ENCODE measurements at places on chromosomes 6 and 20. TPM values are rescaled to one million over a fixed set of nuclear protein-coding genes. Genes with fewer than 3 reads are reported as not detected.

Gene PRSS16
- 0.88 TPM for total RNA-seq

Gene DNPH1
- 27.9 TPM for total RNA-seq

Gene RAET1L
- not detected for total RNA-seq

Gene FNDC1
- 28.1 TPM for total RNA-seq

Gene OOEP
- not detected for total RNA-seq

Gene OXT
- total RNA-seq: not detected

Gene PERP
- 18.4 TPM for total RNA-seq

Gene SMLR1
- not detected for total RNA-seq

Gene MPC1
- total RNA-seq: 44.0 TPM

DNA sequence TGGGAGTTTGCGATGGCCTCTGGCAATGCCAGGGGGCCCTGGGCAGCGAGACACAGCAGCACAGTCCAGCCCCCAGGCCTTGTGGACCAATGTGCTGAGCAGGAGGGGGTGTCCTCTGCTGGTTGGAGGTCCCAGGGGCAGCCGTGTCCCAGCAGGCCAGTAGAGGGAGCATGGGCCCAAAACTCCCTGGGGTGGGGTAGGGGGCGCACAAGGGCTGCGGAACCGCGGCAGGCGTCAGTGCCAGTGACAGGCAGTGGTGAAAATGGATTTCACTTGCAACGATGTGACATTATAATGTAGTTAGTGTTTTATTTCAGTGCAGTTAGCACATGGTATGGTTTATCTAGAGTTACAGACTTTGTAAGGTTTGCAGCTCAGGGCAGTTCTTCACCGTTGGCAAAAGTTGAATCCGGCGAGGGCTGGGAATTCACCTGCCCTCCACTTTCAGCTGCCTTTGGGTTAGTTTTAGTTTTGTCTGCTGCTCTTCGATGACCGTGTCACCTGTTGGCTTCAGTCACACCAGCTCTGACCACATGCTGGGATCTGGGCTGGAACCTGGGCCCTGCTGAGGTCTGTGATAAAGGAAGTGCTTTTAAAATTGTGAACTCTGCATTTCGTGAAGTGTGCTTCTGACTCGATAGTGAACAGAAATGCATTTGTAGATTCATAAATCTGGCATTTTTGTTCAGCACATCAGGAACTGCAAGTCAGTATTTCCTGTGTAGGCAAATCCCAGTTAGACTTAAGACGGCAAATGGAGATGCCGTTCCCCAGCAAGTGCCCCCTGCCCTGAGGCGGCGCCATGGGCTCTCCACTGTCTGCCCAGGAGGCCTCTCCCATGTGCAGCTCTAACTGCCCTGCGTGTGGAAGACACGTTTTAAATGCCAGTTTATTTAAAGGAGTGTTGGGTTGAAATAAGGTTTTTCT, 46.8 kb downstream of the PYGB start:
- no peaks in the 10 kb centered on the region for H3K27me3 ChIP-seq
- H3K4me1 ChIP-seq: no peaks in the 10 kb centered on the region
- no peak overlapping the region for H3K4me3 ChIP-seq
- peak; percentile 54 for DNase-seq
- H3K36me3 ChIP-seq: no peaks in the 10 kb centered on the region

DNA sequence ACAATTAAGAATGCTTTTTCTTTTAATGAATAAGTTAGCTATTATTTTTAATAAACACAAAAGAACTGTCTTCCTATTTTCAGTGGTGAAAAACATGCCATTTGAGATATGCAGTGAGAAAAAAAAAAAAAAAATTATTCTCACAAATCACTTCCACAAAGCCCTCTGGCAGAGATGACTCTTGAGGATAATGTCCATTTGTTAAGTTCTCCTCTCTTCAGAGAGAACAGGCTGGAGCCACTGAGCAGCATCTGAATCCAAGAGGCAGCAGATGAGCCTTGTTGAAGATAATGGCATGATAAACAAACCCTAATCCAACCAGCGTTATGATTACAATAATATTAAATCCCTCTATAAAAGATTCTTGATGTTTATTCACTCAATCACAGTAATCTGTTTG, 105.0 kb downstream of the PTPRK start:
- H3K4me3 ChIP-seq: no peak overlapping the region
- DNase-seq: no peak
- H3K27ac ChIP-seq: no peak overlapping the region
- no peaks in the 10 kb centered on the region for H3K27me3 ChIP-seq
- H3K36me3 ChIP-seq: no peaks in the 10 kb centered on the region
- no peaks in the 10 kb centered on the region for H3K4me1 ChIP-seq

- no peaks in the 10 kb centered on the region for H3K36me3 ChIP-seq
- no peak overlapping the region for H3K27ac ChIP-seq
- no peak for DNase-seq
Observed at GRCh38 chr6:151661928-151662327, 145.6 kb upstream of the ESR1 start.

DNA sequence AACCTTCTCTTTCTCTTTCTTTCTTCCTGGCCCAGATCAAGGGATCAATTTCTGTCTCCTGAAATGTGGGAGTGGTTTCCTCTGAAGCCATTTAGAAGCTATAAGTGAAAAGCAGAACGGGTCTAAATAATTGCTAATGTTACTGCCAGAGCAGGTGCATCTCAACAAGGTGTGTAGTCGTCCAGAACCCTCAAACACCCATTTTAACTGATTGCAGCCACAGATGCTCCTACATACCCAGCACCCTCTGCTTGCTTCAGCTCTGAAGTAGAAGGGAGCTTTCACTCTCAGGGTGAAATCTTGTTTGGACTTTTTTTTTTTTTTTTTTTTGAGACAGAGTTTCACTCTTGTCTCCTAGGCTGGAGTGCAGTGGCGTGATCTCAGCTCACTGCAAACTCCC, 592.1 kb upstream of the ARID1B start:
- no peaks in the 10 kb centered on the region for H3K4me1 ChIP-seq
- H3K4me3 ChIP-seq: no peak overlapping the region
- H3K27ac ChIP-seq: no peak overlapping the region
- no peaks in the 10 kb centered on the region for H3K27me3 ChIP-seq

DNA sequence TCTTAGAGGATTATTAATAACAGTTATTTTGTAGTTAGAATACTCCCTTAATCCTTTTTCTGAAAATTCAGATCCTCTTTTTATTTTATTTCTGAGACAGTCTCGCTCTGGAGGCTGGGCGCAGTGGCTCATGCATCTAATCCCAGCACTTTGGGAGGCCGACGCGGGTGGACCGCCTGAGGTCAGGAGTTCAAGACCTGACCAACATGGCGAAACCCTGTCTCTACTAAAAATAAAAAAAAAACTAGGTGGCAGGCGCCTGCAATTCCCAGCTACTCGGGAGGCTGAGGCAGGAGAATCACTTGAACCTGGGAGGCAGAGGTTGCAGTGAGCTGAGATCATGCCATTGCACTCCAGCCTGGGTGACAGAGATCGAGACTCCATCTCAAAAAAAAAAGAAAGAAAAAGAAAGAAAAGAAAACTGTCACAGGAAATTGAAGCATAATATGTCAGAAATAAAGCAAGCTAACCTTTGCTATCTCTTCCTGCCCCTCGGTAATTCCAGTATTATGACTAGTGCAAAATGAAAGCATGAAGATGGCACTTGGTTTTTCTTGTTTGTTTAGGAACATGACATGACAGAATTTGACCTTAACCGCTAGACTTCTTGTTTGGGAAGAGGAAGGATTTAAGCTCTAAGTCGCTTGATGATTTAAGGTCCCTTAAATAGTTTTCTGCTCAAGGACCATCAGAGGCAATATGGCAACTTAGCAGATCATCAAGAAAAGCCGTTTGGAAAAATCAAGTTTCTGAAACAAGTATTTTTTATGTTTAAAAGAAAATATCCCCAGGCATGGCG, 1.8 kb upstream of the RBM39 start:
- H3K27ac ChIP-seq: peak overlapping the region; percentile 93
- peaks cover 7% of the 10 kb centered on the region for H3K4me1 ChIP-seq
- no peak overlapping the region for H3K4me3 ChIP-seq
- H3K36me3 ChIP-seq: no peaks in the 10 kb centered on the region
- DNase-seq: no peak

- H3K27me3 ChIP-seq: no peaks in the 10 kb centered on the region
- no peaks in the 10 kb centered on the region for H3K36me3 ChIP-seq
- no peaks in the 10 kb centered on the region for H3K4me1 ChIP-seq
- DNase-seq: no peak
- H3K4me3 ChIP-seq: no peak overlapping the region
Observed at GRCh38 chr6:156269751-156270369, 507.3 kb upstream of the ARID1B start.

DNA sequence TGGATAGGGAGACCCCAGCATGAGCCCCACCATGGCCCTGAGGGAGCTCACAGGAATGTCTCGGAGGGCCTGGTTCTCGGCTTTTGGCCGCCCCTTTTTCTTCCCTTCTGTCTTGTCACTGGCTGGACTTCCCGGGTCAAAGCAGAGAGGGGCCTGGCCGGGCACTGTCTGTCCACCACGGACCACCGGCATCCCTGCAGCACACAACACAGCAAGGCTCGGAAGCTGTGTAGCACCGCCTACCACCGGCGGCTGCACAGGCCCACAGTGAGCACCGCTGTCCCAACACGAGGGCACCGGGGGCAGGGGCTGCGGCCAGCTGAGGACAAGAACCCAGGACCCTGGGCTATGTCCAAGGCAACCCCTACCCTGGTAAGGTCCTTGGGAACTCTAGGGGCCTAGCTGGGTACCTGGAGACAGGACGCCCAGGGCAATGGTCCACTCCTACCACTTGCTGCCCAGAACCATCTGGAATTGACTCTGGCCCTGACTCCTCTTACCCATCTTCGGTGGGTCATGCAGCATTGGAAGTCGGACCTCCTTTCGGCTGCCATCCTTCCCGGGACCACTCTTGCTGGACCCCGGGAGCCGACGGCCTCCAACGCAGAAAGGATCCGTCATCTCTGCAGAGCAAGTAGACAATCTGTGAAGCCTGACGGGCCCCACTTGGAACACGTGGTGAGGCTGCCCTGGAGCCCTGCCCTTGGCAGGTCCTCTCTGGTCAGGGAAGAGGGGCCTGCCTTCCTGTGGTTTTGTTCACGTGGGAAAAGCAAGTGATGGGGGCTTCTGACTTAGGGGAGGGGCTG, 2.2 kb downstream of the ZNF512B start:
- DNase-seq: peak; percentile 16
- peaks cover 18% of the 10 kb centered on the region for H3K4me1 ChIP-seq
- no peaks in the 10 kb centered on the region for H3K36me3 ChIP-seq
- H3K27ac ChIP-seq: no peak overlapping the region
- H3K27me3 ChIP-seq: no peaks in the 10 kb centered on the region

- H3K36me3 ChIP-seq: no peaks in the 10 kb centered on the region
- no peaks in the 10 kb centered on the region for H3K27me3 ChIP-seq
- DNase-seq: no peak
Observed at GRCh38 chr20:21166801-21167200, 40.9 kb downstream of the KIZ start.

DNA sequence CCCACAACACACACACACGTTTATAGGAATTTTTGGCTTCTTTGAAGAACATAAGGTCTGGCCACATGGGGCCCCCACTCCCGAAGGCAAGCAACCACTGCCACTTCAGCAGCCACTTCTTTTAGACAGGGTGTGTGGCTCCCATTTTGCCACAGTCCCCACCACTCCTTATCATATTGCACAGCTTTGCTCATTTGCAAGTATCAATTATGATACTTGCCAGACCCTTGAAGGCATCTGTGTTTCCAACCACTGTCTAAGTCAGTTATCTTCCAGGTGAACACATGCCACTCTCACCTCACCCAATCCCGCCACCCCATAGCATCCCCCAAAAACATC, 73.1 kb downstream of the NOL4L start:
- no peak overlapping the region for H3K4me3 ChIP-seq
- H3K4me1 ChIP-seq: no peaks in the 10 kb centered on the region
- DNase-seq: no peak

GRCh38 chr6:116764629-116764960, 924 bp downstream of the FAM162B start:
- H3K4me3 ChIP-seq: peak overlapping the region; percentile 25
- H3K27ac ChIP-seq: peak overlapping the region; percentile 52
- no peaks in the 10 kb centered on the region for H3K4me1 ChIP-seq
- no peak for DNase-seq
- H3K36me3 ChIP-seq: no peaks in the 10 kb centered on the region

GRCh38 chr6:13372076-13372475, 43.7 kb upstream of the TBC1D7 start:
- H3K27ac ChIP-seq: no peak overlapping the region
- no peaks in the 10 kb centered on the region for H3K4me1 ChIP-seq
- DNase-seq: no peak
- no peaks in the 10 kb centered on the region for H3K27me3 ChIP-seq
- no peaks in the 10 kb centered on the region for H3K36me3 ChIP-seq
- H3K4me3 ChIP-seq: no peak overlapping the region

GRCh38 chr20:48761023-48761785, 66.6 kb downstream of the PREX1 start:
- H3K4me1 ChIP-seq: no peaks in the 10 kb centered on the region
- no peaks in the 10 kb centered on the region for H3K36me3 ChIP-seq
- no peaks in the 10 kb centered on the region for H3K27me3 ChIP-seq
- peak overlapping the region; percentile 15 for H3K27ac ChIP-seq

DNA sequence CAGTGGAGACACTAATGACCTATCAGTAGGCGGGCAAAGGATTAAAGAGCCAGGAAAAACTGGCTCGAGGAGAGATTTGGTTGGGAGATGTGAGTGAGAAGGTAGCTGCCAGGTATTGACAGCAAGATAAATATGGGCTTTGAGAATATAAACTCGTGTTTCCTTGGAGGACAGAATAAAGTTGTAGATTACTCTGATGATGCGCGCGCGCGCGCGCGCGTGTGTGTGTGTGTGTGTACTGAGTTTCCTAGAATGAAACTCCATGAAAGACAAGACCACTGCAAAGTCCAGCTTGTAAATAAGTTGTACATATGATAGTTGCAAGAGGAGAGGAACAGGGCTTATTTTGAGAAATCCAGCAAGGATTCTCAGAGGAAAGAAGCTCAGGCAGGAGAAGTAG, 13.3 kb upstream of the TREM2 start:
- no peaks in the 10 kb centered on the region for H3K27me3 ChIP-seq
- H3K4me1 ChIP-seq: no peaks in the 10 kb centered on the region
- H3K27ac ChIP-seq: no peak overlapping the region
- H3K36me3 ChIP-seq: no peaks in the 10 kb centered on the region
- DNase-seq: no peak

DNA sequence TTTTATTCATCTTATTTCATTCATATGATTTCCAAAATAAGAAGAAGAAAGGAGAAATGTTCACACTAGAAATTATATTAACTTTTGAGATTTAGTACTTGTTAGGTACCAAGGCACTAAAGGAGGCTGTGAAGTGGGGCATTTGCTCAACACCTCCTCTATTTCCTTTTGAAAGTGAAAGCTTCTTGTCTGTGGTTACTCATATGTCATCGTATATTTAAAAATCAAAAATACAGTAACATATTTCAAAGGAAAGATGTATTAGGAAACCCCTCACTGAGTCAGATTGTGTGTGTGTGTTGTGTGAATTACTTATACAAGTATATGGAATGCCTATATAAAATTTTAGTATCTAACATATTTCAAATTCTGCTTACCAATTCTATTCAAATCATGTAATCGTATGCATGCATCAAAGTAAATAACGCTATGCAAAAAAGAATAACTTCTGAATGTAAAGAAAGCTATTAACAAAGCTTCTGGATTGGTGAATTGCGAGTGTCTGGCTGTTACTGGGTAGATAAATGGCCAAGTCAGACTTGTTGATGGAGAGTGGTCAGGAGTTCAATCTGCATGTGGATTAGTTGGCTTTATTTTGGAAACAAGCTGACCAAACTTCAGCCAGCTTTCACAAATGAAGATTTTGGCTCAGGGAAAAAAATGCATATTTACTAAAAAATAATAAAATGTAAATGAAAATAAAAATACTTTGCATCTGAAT, 70.9 kb downstream of the PACRG start:
- H3K36me3 ChIP-seq: no peaks in the 10 kb centered on the region
- no peaks in the 10 kb centered on the region for H3K4me1 ChIP-seq
- no peak overlapping the region for H3K27ac ChIP-seq
- no peak for DNase-seq
- no peaks in the 10 kb centered on the region for H3K27me3 ChIP-seq
